ENCODE measurements at places on chromosomes 6 and 20.

- no peak for DNase-seq
These were observed 105.5 kb downstream of the MRPL14 start for GRCh38 chr6:44021589-44022295.

DNA sequence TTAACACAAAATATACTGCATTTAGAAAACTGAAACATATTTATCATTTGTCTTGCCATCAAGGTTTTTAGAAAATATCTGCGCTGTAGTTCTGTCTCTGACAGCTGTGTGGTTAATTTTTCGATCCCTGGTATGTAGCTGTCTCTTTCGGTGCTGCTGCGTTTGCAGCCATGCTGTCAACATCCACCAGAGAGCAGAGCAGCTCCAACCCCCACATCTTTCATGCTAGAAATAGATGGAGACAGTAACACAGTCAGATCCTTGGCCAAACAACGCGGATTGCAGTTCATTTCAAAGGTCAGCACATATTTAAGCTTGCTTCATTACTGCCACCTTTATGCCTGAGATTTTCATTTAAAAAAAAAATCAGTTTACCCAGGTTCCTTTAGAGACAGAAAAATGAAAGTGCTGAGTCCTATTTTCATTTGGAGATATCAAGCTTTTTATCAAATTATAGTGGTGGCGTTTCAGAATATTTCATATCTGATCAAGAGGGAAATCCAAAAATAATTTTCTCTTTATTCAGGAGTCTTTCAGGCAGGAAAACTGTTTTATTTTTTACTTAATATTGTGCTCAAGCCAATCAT, 157.7 kb upstream of the MMS22L start:
- DNase-seq = peak; percentile 86

GRCh38 chr20:31475472-31476293, 595 bp downstream of the REM1 start:
- no peak for DNase-seq

- DNase-seq = no peak
These were observed 28.1 kb downstream of the PTPN1 start for GRCh38 chr20:50538276-50538675.

DNA sequence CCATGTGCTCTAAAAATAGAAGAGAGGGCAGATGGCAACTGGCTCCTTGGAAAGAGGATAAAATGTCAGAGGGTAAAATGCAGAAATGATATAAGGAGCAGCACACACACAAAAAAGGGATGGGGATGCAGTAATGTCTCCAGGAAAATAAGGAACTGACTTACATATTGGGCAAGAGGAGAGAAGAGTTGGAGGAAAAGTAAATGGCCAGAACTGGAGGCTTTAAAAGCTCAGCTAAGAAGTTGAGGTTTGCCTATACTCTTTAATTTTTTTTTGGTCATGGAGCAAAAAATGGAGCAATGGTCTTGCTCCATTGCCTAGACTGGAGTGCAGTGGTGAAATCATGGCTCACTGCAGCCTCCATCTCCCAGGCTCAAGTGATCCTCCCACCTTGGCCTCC, 93.7 kb downstream of the SULF2 start:
- DNase-seq = no peak

DNA sequence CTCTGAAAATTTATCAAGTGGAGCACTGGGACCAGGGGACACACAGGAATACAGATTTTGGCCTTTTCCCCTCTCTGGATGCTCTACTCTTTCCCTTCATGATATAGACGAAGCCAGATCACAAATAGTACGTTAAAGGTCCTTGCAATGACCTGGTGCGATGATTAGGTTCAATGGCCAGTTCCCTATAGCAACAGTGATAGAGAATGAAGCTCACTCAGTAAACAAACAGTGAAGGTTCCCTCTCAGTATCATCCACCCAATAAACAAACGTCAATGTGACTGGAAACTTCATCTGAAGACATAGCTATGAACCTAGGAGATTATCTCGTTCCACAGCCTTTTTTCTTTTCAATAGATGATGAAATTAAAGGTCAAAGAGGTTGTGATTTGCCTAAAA, 596.2 kb downstream of the KIF16B start:
- DNase-seq = no peak

DNA sequence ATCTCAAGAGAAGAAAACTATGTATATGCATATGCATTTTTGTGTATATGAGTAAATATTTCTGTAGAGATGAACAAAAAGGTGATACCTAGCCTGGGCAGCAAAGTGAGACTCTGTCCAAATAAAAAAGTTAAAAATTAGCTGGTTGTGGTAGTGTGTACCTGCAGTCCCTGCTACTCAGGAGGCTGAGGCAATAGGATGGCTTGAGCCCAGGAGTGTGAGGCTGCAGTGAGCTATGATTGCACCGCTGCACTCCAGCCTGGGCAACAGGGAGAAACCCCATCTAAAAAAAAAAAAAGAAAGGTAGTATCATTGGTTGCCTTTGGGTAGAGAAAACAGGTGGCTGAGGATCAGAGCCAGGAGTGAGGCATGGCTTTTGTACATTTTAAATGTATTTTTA, 50.9 kb downstream of the KLHL31 start:
- DNase-seq = no peak

- DNase-seq = no peak
These were observed 28.6 kb upstream of the FAM50B start for GRCh38 chr6:3820563-3820962.

DNA sequence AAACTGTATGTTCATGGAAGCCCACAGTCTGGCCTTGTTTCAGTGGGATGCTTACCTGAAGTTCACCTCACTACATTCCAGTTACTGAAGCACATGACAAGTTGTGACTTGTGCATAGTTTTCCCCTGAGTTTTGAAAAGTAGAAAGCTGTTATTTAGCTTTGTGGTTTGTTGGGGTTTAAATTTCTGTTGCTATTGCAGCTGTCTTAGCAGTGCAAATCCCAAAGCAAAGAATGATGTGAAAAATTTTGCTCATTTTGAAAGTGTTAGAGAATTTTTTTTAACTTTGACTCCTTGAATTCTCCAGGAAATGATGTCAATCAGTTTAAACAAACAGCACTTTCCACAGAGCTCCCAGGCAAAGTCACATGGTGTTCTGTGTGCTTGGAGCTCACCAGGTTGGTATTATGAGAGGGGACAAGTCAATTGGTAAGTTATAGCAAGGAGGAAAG, 268.4 kb downstream of the ADGRG6 start:
- DNase-seq = no peak

- DNase-seq = no peak
These were observed 568.0 kb downstream of the KIF16B start for GRCh38 chr20:16005021-16005914.

GRCh38 chr6:121521164-121521555, 85.7 kb downstream of the GJA1 start:
- DNase-seq = no peak

- no peak for DNase-seq
These were observed 49.8 kb downstream of the IRF4 start for GRCh38 chr6:441126-441920.

GRCh38 chr6:12506159-12506558, 210.4 kb upstream of the PHACTR1 start:
- DNase-seq = no peak

DNA sequence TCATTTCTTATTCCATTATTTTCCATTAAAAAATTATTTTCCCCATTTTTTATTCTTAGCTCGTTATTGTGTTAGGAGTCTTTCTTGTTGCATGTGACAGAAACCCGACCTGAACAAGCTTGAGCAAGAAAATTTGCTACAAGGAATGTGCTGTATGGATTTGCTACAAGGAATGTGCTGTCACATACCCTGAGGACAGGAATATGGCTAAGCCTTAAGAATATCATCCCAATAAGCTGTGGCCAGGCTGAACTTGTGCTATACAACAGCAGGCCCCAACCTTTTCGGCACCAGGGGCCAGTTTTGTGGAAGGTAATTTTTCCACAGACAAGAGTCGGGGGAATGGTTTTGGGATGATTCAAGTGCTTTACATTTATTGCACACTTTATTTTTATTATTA, 114.0 kb downstream of the TRMT11 start:
- DNase-seq = no peak

DNA sequence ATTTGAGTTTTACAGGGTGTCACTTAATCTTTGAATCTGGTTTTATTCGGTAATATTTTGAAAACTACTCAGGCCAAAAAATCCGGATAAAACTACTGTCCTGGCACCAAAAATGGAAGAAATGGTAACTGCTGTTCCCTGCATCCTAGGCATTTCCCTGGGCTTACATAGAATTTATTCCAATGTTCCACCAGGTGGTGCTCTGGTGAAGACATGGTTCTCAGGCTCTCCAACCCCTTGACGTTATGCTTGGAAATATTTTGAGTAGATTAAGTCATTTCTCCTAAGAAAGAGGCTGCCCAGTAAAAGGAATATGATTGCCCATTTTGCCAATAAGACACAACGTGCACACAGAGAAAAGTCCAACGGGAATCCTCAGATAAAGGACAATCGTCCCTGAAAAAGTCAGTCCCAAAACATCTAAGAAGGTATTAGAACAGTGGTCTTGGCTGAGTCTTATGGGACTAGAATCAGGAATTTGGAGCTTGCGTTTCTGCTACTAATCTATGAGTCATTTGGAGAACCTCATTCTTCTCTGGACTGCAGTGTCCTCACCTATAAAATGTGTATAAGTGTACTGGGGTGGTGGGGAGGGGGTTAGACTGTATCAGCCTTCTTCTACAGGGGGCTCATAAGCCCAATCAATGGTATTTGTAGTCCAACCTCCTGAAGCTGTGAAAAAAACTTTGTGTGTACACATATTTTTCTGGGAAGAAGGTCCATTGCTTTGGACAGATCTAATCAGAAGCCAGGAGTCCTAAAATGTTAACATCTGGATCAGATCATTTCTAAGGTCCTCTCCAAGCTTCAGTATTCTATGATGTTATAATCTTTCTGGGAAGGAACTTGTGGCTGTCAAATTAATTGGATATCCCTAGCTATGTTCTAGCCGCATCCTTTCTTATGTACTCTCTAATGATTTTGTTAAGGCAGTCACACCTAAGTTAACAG, 131.0 kb upstream of the BMP2 start:
- DNase-seq = no peak

DNA sequence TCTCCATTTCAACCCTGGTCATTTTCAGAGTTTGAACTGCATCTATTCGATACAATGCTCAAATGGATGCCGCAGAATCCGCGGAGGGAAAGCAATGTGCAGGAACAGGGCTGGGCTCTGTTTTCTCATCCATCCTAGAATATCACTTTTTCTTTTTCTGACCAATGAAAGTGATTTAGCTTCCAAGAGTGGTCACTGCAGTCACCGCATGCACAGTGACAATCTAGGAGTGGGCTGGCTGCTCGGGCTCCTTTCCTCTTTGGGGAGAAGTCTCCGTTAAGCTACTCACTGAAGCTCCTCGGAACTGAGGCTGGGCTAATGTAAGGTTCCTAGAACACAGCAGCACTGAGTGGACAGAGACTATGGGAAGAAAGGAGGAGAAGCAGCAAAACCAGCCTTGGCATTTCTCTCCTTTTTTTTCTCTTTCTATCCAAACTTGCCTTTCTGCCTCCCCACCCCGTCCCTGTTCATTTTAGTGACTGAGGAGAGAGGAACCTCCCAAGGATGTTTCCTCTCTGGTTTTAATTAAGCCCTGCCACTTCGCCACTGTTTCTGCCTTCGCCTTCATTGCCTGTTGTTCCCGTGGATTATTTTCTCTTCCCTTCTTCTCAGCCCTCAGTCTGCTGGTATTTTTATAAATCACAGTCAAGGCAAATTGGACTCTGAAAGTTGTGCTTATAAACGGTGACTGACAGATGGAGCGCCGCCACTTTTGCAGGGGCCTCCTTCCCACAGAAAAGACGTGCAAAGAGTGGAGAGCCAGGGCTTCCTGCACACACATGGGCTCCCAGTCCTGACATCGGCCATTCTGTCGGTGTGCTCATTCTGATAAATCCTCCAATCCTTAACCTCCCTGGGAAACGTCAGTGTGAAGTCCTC, 41.1 kb downstream of the RAMACL start:
- no peak for DNase-seq

- no peak for DNase-seq
These were observed 237.2 kb upstream of the BMP2 start for GRCh38 chr20:6530254-6530653.

- no peak for DNase-seq
These were observed 69.0 kb downstream of the ZHX3 start for GRCh38 chr20:41248368-41249024.

DNA sequence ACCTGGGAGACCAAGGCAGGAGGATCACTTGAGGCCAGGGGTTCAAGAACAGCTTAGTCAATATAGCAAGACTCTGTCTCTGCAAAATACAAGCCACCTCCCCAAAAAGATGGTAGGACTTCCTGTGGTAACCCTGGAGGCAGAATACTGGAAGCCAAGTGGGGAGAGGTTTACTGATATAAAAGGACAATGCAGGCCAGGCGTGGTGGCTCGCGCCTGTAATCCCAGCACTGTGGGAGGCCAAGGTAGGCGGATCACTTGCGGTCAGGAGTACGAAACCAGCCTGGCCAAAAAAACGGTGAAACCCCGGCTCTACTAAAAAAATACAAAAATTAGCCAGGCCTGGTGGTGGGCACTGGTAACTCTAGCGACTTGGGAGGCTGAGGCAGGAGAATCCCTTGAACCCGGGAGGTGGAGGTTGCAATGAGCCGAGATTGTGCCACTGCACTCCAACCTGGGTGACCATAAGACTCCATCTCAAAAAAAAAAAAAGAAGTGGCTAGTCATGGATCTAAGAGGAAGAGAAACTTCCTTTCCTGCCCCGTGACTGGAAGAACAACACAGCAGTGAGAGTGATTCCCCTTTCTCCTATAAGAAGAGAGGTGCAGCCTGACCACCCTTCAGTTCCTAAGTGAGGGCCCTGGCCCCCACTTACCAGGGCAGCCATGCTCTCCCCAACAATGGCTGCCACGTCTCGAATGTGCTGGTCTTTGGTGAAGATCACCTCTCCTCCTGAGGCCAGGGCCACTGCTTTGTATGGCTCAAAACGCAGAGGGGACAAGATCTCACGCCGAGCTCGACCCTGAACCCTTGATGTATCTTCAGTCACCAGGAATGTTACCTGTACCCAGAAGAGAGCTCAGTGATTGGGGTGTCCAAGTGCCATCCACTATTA, 6.2 kb downstream of the SAPCD1 start:
- no peak for DNase-seq

DNA sequence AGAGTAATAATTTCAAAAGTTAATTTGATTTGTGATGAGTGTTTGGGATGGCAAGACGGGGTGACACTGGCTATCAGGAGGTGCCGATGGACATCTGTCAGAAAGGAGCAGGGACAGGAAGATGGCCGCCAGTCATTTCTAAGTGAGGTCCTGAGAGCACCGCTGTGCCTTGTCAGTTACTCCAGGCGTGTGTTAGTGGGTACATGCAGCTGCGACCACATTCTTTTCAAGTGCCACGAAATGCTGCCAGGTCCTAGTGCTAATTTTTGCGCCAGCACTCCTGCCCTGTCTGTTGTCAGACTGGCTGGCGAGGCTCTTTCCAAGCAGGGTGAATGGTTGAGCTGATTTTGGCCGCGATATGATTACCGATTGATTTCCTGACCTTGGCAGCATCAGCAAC, 64.6 kb upstream of the INSM1 start:
- DNase-seq = no peak
